CD4-positive, alpha-beta T cell treated with Interferon alpha-2 for 1 hour (primary cell): ENCODE measurements at places on chromosomes 7 and 10.

DNA sequence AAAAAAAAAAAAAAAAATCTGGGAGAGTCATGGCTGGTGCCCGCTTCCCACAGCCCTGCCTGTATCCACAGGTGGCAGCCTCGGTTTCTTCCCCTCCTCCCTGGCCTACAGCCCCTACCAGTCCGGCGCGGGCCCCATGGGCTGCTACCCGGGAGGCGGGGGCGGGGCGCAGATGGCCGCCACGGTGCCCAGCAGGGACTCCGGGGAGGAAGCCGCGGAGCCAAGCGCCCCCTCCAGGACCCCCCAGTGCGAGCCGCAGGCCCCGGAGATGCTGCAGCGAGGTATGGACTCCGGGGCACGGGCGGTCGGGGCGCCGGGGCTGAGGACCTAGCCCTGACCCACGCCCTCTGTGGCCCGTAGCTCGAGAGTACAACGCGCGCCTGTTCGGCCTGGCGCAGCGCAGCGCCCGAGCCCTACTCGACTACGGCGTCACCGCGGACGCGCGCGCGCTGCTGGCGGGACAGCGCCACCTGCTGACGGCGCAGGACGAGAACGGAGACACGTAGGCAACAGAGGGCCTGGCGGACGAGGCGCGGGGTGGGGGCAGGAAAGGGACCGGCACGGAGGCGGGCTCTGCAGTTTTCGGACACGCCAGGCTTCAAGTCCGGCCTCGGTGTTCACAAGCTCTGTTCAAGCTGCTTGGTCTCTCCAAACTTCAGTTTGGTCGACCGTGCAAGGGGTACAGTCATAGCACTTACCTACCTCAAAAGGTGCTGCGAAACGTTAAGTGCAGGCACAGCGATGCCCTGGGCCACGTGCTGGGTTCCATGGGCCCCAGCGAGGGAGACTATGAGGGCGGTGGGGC, 3.9 kb downstream of the NFKB2 start:
- DNase-seq, result peak; percentile 88

- DNase-seq, result no peak
Measured at GRCh38 chr7:29039821-29040578, 81.9 kb upstream of the TRIL start.

GRCh38 chr7:28558236-28558635, 145.9 kb downstream of the CREB5 start:
- no peak for DNase-seq

GRCh38 chr7:21185653-21186265, 242.1 kb upstream of the SP4 start:
- DNase-seq, result no peak

- DNase-seq, result no peak
Measured at GRCh38 chr10:3292636-3293035, 120.1 kb upstream of the PITRM1 start.

- no peak for DNase-seq
Measured at GRCh38 chr7:22676385-22676784, 50.6 kb upstream of the IL6 start.

DNA sequence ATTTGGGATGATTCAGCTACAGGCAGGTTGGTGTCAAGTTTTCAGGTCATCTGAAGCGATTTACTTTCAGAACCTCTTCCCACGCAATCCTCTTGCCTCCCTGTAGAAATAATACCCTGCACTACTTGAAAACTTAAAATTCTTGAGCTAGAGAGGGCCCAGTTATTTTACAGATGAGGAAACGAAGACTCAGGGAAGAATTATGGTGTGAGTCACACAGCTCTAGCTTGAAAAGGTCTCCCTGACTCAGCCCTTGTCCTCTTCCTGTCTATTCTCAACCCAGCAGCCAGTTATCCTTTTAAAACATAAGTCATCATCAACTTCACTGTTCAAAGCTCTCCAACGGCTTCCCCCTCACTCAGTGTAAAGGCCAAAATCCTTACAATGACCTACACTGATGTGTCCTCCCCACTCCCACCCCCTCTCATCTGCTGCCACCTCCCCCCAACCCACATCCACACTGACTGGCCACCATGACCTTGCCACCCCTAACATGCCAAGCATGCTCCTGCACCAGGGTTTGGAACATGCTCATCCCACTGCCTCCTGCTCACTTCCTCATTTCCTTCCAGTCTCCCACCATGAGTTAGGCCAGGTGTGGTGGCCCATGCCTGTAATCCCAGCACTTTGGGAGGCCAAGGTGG, 3.4 kb downstream of the DNMBP start:
- no peak for DNase-seq

- DNase-seq, result no peak
Measured at GRCh38 chr10:132626761-132627665, 89.4 kb downstream of the INPP5A start.

GRCh38 chr10:61472090-61472674, 19.0 kb upstream of the TMEM26 start:
- DNase-seq, result no peak

DNA sequence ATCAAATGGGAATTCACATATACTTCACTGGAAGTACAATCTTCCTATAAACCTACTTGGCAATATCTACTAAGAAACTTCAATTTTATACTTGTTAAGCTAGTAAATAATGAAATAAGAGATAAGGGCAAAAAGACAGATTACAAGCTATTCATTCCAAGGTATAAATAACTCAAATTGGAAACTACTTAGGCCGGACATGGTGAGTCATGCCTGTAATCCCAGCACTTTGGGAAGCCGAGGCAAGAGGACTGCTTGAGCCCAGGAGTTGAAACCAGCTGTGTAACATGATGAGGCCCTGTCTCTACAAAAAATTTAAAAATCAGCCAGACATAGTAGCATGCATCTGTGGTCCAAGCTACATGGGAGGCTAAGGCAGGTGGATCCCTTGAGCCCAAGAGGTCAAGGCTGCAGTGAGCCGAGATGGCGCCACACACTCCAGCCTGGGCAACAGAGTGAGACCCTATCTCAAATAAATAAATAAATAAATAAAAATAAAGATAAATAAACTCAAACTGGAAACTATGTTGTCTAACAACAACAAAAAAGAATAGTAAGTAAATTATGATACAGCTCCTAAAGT, 37.6 kb downstream of the ARHGAP21 start:
- DNase-seq, result no peak

- no peak for DNase-seq
Measured at GRCh38 chr7:46229409-46229808, 308.3 kb upstream of the IGFBP3 start.

GRCh38 chr7:41187322-41187721, 515.6 kb downstream of the INHBA start:
- DNase-seq, result no peak

GRCh38 chr10:34711500-34711899, 103.6 kb downstream of the PARD3 start:
- DNase-seq, result no peak

- DNase-seq, result no peak
Measured at GRCh38 chr7:42151309-42151708, 85.7 kb downstream of the GLI3 start.

DNA sequence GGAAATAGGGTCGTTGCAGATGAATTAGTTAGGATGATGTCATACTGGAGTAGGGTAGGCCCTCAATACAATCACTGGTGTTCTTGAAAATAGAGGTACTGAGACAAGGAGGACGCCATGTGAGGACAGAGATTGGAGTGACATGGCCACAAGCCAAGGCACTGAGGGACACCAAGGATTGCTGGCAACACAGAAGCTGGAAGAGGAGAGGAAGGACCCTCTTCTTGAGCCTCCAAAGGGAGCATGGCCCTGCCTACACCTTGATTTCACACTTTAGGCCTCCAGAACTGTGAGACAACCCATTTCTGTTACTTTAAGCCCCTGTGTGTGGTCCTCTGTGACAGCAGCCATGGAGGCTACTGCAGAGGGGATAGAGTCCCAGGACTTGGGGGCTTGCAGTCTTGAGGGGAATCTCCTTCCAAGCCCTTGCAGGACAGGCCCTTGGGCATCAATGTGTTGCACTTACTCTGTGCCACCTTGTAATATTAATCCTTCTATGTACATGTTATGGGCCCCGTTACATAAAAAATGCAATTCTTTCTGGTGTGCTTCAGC, 3.7 kb upstream of the AOC1 start:
- DNase-seq, result no peak

DNA sequence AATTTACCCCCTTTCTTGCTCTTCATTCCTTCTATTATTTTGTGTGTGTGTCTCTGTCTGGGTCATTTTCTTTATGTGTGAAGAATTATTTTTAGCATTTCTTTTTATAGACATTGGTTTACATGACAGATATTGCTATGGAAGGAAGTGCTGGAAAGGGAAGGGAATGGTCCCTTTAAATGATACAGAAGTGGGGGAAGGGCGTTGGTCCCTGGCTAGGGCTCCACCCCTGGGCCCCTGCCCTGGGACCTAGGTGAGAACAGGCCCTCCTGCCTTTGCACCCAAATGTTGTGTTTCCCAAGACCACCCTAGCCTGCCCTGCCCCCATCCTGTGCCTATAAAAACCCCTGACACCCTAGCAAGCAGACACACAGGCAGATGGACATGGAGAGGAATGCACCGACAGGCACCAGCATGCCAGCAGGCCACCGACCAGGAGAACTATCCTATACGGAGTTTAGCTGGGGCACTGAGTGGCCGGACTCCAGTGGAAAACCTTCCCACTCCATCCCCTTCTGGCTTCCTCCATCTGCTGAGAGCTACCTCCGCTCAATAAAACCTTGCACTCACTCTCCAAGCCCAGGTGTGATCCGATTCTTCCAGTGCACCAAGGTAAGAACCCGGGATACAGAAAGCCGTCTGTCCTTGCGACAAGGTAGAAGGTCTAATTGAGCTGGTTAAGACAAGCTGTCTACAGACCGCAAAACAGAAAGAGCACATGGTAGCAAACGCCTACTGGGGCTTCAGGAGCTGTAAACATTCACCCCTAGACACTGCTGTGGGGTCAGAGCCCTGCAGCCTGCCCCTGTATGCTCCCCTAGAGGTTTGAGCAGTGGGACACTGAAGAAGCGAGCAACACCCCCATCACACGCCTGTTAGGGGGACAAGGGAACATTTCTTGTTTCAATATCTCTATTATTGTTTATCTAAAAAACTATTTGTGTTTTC, 515.7 kb downstream of the SORCS1 start:
- no peak for DNase-seq

DNA sequence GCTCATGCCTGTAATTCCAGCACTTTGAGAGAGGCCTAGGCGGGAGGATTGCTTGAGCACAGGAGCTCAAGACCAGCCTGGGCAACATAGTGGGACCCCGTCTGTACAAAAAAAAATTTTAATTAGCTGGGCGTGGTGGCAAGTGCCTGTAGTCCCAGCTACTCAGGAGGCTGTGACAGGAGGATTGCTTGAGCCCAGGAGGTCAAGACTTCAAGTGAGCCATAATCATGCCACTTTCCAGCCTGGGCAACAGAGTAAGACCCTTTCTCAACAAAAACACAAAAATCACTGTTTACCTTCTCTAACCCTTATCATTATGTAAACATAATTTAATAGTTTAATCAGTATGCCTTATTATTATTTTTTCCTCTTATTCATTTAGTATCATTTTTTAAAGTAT, 44.5 kb downstream of the GBF1 start:
- no peak for DNase-seq

DNA sequence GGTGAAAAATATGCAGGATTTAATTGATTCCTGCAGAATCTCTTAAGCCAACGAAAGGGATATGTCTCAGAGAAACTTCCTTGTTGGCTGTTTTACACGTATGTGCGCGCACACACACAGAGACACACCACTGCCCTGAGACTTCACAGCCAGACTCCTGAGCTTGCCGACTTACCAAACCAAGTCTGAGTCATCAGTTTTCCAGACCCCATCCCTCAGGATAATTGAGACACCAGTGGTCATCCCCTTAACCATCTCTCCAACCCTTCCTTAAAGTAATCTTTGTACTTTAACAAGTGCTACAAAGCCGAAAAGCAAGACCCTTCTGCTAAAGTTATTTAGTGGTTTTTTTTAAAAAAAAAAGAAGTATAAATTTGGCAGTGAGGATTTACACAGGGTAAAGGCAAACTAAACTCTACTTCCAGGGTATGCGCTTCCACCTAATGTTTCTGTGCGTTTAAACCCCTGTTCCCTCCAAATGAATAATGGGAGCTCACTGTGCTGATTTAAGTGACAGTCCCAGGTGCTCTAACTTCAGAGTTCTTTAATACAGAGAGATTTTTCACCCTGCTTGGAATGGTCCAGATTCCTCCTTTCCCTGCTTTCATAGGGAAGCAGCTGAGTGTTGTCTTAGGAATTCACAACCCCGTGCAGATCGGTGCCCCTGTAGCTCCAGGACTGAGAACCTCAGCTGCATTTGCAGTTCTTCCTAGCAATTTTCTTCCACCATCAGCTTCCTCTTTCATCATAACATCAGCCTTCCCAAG, 198.5 kb downstream of the INHBA start:
- no peak for DNase-seq

- DNase-seq, result no peak
Measured at GRCh38 chr7:130430841-130431666, 9.8 kb downstream of the CEP41 start.

- DNase-seq, result no peak
Measured at GRCh38 chr10:17479015-17479615, 24.7 kb upstream of the ST8SIA6 start.

DNA sequence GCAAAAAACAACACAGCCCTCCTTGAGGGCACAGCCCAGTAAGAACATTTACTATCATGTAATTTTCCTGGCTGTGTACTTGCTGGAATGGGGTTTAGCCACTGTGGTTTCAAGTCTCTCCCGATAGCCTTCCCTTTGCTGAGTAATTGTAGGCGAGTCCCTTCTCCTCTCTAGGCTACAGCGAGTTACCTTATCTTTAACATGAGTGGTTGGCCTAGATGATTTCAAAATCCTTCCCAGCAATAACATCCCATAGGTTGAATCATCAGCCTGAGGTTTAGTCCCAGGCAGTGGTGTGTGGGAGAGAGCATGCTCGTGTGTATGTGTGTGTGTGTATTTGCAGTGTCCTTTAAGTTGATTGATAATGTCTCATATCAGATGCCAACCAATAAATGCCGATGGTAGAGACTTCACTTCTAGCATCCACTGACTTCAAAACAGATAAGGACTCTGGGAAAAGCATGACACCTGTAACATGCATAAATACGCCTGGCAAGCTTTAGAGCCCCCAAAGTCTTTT, 142.9 kb upstream of the ZMIZ1 start:
- no peak for DNase-seq
